Cardiac muscle cell (in vitro differentiated cells and primary cell): ENCODE measurements at places on chromosomes 4 and X.

DNA sequence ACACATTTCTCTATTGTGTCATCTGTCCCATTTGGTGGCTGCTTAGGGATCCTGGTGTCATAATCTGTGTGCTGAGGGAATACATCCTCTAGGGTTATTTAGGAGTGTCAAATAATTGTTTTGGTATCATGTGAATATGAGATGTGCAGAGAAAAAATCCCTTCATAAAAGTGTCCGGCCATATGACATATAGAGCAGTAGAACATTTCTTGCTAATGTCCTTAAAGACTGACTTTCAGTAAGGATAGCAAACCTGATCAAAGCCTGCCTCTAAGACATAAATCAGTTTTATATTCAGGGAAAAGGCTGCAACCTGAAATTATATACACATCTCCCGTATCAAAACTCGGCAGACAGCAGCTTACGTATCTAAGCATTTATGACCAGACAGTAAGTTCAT, 211.6 kb downstream of the ADAM29 start:
- DNase-seq: no peak

GRCh38 chrX:73289039-73289438, 74.4 kb upstream of the NAP1L2 start:
- DNase-seq: no peak

DNA sequence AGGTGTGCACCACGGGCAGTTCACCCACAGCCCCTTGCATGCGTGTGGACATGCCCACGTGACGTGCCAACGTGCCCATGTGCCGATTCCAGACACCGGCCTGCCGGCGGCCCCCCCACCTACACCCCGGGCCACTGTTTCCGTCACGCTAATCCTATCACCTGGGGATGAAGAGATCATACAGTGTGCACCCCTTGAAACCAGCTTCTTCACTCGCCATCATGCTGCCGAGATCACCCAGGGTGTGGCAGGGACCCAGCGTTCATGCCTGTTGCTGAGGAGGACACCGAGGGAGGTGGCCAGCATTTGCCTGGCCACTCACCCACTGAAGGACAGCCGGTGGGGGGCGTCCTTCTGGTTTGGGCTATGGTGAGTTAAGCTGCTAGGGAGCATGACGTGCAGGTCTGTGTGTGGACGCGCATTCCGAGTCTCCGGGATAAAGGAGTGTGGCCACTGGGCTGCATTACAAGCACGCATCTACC, 14.1 kb downstream of the CTBP1 start:
- DNase-seq: no peak

GRCh38 chrX:131836161-131836560, 186.9 kb upstream of the STK26 start:
- no peak for DNase-seq

- DNase-seq: peak; percentile 63
These were observed 236.1 kb downstream of the OPHN1 start for GRCh38 chrX:68196939-68197791.

- DNase-seq: no peak
These were observed 62.3 kb downstream of the RFC1 start for GRCh38 chr4:39303871-39304270.

DNA sequence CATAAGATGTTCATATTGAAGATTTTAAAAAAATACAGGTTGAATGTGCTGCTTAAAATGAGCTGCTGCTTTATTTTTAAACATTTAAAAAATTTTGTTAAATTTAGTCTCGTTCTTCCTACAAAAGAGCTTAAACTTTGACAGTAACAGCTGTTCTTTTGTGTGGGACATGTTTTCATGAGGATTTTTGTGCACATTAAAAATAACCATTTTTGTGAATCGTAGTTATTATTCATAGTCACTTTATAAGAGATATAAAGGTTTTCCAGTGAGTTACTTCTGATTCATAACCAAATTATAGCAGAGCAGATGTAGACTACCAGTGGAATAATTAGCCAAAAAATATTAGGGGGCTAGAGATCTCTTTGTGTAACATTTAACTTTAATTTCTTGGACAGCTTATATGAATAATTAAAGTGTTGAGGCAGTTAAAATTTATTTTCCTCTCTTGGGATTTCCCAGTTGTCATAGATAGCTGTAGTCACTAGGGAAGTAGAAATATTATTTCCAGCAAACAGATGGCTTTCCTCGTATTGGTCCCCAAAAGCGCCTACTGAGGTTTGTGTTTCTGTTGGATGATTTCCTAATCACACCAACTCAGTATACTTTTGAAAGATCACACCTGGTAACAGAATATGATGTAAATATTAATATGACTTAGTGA, 24.2 kb downstream of the RBPJ start:
- DNase-seq: no peak

DNA sequence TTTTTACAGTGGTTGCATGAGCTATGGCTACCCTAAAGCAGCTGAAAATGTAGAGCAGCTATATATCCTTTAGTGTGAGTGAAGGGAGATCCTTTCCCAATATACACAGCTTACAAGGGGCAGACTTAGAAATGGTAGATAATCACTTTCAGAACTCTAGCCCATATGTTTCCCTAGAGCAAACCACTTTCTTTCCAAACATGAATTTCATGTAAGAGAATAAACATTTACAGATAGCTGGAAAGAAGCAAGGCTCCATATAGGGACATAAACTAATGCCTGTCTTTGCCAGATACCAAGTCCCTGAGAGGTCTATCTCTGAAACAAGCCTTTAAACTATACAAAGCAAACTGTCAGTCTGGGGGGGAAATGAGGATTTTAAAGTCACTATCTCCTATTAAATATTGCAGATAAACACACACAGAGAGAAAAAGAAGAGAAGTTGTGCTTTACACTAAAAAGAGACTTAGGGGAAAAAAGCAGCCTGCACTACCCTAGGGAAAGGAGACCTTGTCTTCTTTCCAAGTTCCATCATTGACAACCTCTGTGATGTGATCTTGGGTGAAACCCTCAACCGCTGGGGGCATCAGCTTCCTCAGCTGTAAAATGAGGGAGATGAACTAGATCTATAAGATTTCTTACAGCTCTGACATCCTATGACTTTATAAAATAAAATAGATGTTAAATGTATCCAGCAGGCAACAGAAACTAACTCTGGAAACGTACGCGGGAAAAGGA, 73.6 kb downstream of the TMEM156 start:
- peak; percentile 44 for DNase-seq

DNA sequence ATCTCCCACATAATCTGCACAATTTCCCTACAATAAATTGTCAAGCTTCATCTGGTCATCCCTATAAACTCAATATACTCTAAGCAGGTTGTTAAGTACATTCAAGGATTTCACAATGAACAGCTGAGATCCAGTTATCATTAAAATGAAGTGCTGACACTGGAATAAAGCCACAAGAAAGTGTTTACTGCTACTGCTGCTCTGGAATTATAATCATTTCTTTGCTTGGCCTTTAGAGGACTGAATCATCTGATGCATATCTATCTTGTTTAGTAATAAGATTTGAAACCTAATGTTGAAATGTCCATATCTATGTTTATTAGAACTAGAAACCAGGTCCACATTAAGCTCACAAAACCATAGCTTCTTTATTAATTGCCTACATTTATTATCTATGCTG, 338.6 kb upstream of the ZFP42 start:
- no peak for DNase-seq

DNA sequence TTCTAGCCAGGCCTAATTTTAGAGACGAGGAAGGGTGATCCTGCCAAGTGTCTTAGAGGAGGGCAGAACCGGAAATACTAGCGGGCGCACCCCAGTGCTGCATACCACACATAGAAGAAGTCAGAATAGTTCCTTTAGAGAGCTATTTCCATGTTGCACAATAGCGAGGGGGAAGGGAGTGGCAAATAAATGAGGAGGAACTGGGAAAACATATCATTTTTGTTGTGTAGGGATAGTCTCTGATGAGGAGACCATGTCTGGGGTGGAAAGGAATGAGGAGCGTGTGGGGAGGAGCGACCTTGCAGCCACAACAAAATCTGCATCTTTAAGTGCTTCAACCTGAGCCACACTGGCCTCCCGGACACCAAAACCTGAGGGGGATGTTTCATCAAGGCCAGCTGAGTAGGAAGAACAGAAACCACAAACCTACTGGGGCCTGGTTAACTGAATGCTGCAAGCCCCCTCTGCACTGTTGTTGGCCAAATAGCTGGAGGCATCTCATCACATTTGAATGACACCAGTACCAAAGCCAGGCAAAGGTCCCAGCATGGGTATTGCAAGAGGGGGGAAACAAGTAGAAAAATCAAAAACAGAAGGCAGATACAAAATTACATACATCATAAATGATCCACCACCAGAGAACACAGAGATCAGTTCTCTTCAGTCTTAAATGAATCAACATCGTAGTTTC, 26.7 kb upstream of the C1QTNF7 start:
- DNase-seq: no peak

- DNase-seq: no peak
These were observed 929.5 kb downstream of the DMD start for GRCh38 chrX:32281853-32282252.

DNA sequence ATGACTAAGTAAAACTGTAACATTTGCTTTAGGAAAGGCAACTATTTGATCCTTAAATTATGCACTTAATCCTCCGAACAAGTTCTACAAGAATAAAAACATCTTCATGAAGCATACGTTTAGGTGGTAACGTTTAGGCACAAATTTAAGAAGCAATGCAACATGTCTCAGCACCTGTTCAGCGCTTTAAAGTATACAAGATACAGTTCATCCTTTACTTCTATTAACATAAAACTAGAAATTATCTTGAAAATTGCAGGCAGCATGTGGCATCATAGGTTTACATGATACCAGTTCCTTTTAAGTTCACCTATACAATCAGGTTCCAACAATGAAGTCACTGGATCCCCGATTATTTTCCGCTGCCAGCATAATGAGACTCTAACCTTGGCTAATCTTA, 1.5 kb downstream of the PLA2G12A start:
- DNase-seq: no peak

DNA sequence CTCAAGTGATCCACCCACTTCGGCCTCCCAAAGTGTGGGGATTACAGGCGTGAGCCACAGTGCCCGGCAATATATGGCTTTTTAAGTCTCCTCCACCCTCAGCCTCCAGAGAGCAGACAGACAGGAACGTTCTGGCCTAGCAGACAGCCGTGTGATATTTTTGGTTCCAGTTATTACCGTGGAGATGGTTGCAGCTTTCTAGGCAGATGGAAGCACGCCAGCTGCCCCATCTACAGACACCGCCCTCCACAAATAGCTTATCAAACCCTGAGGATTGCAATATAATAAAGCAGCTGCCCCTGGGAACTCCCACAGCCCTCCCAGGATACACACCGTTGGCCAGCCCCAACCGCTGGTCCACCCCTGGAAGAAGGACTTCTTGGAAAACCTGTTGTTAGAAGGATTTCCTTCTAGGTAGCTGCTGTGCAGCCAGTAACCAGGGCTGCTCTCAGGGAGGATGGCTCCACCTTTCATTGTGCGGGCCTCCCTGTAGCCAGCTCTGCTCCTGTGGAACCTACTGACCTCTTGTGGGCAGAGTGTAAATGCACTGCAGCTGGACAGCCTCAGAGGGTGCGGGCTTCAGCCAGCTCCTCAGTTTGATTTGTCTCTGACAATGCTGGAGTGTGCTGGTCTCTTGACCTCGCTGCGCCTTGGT, 44.0 kb downstream of the SLC25A5 start:
- DNase-seq: peak; percentile 74

DNA sequence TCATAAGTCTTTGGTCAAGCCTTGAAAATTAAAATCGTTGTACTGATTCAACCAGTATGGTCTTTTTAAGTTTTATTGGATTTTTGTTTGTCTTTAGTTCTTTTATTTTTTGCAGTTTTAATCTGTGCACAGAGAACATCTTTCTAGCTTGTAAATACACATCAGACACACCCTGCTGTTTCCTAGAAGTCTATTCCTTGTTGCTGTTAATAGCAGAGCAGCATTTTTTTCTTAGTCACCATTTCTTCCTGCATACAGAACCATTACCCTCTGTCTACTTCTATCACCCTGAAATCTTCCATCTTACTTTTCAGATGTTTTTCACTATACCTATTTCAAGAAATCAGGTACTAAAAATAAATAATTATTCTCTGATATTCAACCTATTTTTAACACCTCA, 375.4 kb downstream of the GRID2 start:
- DNase-seq: no peak

DNA sequence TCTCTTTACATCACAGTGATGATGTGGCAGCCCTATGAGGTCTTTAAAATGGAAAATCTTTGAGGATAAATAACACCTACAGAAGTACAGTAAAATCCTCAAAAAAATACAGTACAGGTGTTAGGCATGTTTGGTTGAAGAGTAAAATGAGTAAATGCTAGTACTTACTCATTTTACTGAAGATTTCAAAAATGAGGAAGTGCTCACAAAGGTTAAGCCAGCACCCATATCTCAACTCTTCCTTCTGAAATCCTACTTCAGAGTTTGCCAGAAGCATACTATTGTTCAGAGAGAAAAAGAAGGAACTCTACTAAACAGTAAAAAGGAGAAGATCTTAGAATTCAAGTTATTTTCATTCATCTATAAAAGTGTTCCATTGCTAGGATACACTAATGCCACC, 130.9 kb downstream of the CBR4 start:
- no peak for DNase-seq

DNA sequence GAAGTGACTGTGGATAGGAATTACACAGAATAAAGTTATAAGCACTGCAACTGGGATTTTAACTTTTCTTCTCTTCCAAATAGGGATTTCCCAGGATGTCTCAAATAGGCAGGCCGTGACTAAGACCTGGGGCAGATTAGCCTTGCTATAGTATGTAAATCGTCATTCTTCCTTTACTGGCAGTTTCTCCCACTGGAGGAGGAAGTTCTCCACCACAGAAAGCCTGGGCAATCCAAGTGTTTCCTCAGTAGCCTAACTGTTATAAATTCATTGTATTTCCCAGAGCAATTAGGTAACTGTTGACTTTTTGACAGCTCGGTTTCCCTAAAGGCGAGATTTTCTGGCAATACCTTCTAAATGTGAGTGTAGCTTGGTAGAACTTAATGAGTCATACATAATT, at the start of gene TNIP3:
Gene TNIP3 (minus strand): TSS at position 31 of the 400 bp plus-strand sequence. CDS start 196 bp downstream, outside the sequence.
- no peak for DNase-seq

GRCh38 chr4:139227729-139228404, 50.8 kb upstream of the ELF2 start:
- DNase-seq: peak; percentile 34

DNA sequence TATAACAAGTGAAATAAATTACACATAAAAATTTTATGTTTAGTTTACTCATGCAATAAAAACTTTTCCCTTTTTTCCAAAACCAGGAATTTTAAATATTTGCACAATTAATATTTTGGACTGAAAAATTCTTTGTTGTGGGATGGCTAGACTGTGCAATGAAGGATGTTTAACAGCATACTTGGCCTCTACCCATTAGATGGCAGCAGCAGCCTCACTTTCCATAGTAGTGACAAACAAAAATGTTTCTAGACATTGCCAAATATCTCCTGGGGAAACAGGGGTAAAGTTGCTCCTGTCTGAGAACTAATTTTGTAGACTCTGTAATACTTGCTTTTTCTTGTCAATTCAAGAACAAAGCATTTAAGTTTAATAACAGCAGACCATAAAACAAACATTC, 49.8 kb downstream of the SCLT1 start:
- no peak for DNase-seq

- DNase-seq: no peak
These were observed 358.4 kb downstream of the PRR32 start for GRCh38 chrX:127177966-127178365.
